Activated T-cell treated with anti-CD3 and anti-CD28 coated beads, Interleukin-2, amount 50 U/mL, for 72 hours (primary cell): ENCODE measurements at places on chromosomes 13 and 19. TPM values are rescaled to one million over a fixed set of nuclear protein-coding genes. Genes with fewer than 3 reads are reported as not detected.

DIAPH3 gene
- 28.5 TPM for total RNA-seq

STOML3 gene
- total RNA-seq: not detected

WDR88 gene
- not detected for total RNA-seq

LGI4 gene
- total RNA-seq: 1.00 TPM

IQCN gene
- total RNA-seq: 2.8 TPM

CPB2 gene
- not detected for total RNA-seq

RAB8A gene
- 99.2 TPM for total RNA-seq

SLC25A41 gene
- total RNA-seq: 0.58 TPM

AP1M2 gene
- not detected for total RNA-seq

PSG1 gene
- not detected for total RNA-seq

C19orf44 gene
- total RNA-seq: 3.4 TPM

CPT1C gene
- 1.9 TPM for total RNA-seq

DNAJC3 gene
- total RNA-seq: 24.9 TPM

NOVA2 gene
- total RNA-seq: 0.58 TPM

KRTDAP gene
- not detected for total RNA-seq
